ENCODE measurements at places on chromosomes 1 and 21. TPM values are rescaled to one million over a fixed set of nuclear protein-coding genes. Genes with fewer than 3 reads are reported as not detected.

The CELA2B gene
- not detected for total RNA-seq

The KDF1 gene
- not detected for total RNA-seq

The FAM72D gene
- 1.3 TPM for total RNA-seq

The OR2T29 gene
- not detected for total RNA-seq

The RNF186 gene
- not detected for total RNA-seq

The FMOD gene
- 11.4 TPM for total RNA-seq

The GNG5 gene
- total RNA-seq: 17.5 TPM

The KCNA3 gene
- not detected for total RNA-seq

The USP24 gene
- total RNA-seq: 57.9 TPM

The S100A7A gene
- not detected for total RNA-seq

The TAF12 gene
- 18.1 TPM for total RNA-seq

The FLVCR1 gene
- 16.2 TPM for total RNA-seq

The TNFRSF18 gene
- not detected for total RNA-seq

The BEND5 gene
- total RNA-seq: 0.47 TPM

The LCE2B gene
- not detected for total RNA-seq

The SELENOF gene
- total RNA-seq: 186 TPM

The RGS5 gene
- total RNA-seq: 1.6 TPM

The BMP8A gene
- total RNA-seq: 0.14 TPM

The GFI1 gene
- total RNA-seq: not detected

The CFAP74 gene
- total RNA-seq: not detected

The SMCP gene
- total RNA-seq: not detected

The AK5 gene
- 40.3 TPM for total RNA-seq

The NEK2 gene
- total RNA-seq: 7.1 TPM

The DIP2A gene
- 43.6 TPM for total RNA-seq

The ZNF684 gene
- 4.4 TPM for total RNA-seq

The REG4 gene
- total RNA-seq: not detected

The CFHR1 gene
- total RNA-seq: not detected

The KAZN gene
- 2.3 TPM for total RNA-seq

The C1orf185 gene
- total RNA-seq: not detected

The CFAP107 gene
- total RNA-seq: not detected

The AADACL3 gene
- total RNA-seq: not detected

The TIE1 gene
- 1,392 TPM for total RNA-seq

The PLA2G4A gene
- total RNA-seq: 25.9 TPM

The EPHA2 gene
- 121 TPM for total RNA-seq

The RXFP4 gene
- total RNA-seq: 0.19 TPM

The PDC gene
- total RNA-seq: not detected

The FALEC gene
- not detected for total RNA-seq

The PARS2 gene
- 4.8 TPM for total RNA-seq

The SHISA4 gene
- total RNA-seq: 15.7 TPM

The IGSF5 gene
- total RNA-seq: not detected

The ERG gene
- 98.8 TPM for total RNA-seq

The RUNX3 gene
- total RNA-seq: not detected

The LCE2A gene
- not detected for total RNA-seq

The MPZ gene
- total RNA-seq: 1.0 TPM

The MAP1LC3C gene
- total RNA-seq: not detected

The DYNLT4 gene
- total RNA-seq: 0.14 TPM

The ELF3 gene
- 0.68 TPM for total RNA-seq

The PYHIN1 gene
- total RNA-seq: not detected

The NCSTN gene
- total RNA-seq: 117 TPM

The DDR2 gene
- 11.1 TPM for total RNA-seq

The ZBTB37 gene
- total RNA-seq: 6.0 TPM

The MPL gene
- total RNA-seq: not detected

The NPL gene
- 2.4 TPM for total RNA-seq

The LCE3E gene
- total RNA-seq: not detected

The GPR52 gene
- 0.33 TPM for total RNA-seq

The GJA4 gene
- 54.3 TPM for total RNA-seq

The SLC66A1 gene
- 17.7 TPM for total RNA-seq

The BRDT gene
- total RNA-seq: not detected
